Cardiac fibroblast (primary cell): ENCODE measurements at places on chromosomes 1 and 21.

DNA sequence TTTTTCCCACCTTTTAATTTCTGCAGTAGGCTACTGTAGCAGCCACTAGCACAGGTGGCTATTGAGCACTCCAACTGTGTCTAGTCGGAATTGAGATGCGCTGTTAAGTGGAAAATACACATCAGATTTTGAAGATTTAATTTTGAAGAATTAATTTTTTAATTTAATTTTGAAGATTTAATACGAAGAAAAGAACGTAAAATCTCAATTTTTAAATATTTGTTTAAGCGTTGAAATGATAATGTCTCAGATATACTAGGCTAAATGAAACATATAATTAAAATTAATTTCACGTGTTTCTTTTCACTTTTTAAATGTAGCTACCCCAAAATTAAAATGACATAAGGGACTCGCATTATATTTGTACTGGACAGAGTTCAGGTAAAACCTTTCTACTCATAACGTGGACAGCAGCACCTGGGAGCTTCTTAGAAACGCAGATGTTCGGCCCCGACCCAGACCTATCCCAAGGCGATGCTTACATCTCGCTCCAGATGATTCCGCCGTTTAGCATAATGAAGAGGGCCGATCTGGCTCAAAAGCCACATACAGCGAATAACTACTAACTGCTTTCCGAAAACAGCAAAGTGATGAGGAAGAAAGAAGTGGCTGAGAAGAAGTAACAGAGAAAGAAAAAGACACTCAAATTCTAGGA lies 717 bp downstream of the CRYZL1 start:
- peak; percentile 26 for DNase-seq

GRCh38 chr1:186481303-186481888 lies 20.5 kb upstream of the PDC start:
- DNase-seq, result no peak

DNA sequence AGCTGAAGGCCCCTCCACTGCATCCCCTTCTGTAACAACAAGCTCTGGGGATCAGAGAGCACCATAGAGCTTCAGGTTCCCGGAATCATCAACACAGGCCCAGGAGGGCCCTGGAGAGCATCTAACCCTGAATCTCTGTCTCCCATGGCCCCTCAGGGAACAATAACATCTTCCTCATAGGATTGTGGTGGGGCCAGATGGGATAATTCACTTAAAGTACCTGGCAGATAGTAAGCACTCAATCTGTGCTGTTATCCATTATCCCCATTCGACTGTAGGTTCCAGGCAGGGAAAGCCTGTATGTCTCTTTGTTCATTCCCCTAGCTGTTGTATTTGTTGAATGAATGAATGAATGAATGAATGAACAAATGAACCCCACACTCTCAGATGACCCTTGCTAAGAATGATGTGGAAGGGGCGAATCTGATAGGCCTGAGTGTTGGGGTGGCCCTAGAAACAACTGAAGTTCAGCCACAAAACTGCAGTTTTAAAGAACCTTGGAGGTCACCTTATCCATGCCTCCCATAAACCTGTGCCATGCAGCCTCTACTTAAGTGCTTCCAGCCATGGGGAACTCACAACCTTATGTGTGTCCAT lies 14.5 kb downstream of the LAPTM5 start:
- no peak for DNase-seq

- no peak for DNase-seq
Observed at GRCh38 chr1:145949219-145949618, 8.6 kb downstream of the LIX1L start.

DNA sequence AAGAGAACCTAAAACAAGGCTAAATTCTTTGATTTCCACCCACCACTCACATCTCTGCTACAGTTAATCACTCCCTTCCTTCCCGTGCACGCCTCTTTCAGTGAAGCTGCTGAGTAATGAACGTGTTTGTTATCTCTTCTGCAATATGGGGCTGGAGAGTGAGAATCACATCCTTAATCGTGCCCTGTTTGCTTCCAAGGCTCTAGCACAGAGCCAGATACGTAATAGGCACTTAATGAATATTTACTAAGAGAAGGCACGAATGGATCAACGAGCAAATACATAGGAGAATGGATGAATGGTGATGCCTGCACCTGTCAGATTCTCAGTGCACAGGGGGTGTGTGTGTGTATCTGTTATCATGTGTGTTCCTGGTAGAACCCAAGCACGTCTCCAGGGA lies 22.1 kb upstream of the FAM43B start:
- no peak for DNase-seq

DNA sequence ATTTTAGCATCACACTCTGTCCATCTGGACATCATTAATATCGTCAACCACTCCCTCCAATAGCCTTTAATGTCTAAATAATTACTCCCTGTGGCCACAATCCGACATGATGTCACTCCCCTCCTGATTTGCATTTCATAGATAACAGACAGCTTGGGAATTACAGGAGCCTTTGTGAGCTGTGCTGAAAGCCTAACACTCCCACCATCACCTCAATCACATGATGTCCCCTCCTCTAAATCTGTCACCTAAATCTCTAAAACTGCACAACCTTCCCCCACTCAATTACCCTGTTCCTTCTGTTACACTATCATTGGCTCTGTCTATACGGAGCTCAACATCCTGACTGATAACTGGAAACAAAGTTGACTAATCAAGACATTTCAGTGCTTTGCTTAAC lies 14.3 kb downstream of the NHLH2 start:
- no peak for DNase-seq

- no peak for DNase-seq
Observed at GRCh38 chr1:193787061-193787460, 600.6 kb upstream of the B3GALT2 start.

DNA sequence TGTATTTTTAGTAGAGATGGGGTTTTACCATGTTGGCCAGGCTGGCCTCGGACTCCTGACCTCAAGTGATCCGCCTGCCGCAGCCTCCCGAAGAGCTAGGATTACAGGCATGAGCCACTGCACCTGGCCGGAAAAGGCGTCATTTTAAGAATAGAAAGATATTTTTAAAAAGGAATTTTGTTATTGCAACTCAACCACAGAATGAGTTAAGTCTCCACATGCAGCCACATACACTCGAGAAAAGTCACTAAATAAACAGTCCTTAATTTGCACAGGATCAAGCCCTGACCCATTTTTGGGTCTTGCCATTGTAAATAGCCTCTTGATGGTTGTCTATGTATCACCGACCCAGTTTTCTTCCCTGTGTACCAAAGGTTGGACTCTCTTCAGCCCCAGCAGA lies 85.5 kb downstream of the FBXO2 start:
- DNase-seq, result no peak

DNA sequence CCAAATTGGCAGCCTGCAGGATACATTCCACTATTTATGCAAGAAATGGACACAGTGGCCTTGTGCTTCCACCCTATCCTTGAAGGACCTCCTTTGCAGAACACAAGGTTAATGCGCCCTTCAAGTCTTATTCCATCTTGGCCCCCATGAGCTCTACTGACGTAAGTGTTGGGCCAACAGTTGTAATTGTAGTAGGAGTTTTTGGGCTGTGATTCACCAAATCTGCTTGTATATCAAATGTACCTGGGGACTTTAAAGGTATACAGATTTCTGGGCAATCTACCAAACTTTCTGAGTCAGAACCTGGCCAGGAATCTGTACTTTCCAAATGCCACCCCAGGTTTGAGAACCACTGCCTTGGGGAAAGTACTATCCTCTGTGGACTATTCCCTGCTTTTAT lies 100.9 kb upstream of the MARK1 start:
- DNase-seq, result no peak

- DNase-seq, result peak; percentile 26
Observed at GRCh38 chr21:17613242-17613676, 558 bp upstream of the BTG3 start.

GRCh38 chr1:76862447-76862846 lies 4.8 kb upstream of the ST6GALNAC5 start:
- peak; percentile 42 for DNase-seq

GRCh38 chr1:201172999-201173610 lies 17.5 kb upstream of the IGFN1 start:
- DNase-seq, result no peak

GRCh38 chr1:110059133-110059863 lies 11.2 kb downstream of the ALX3 start:
- peak; percentile 35 for DNase-seq

DNA sequence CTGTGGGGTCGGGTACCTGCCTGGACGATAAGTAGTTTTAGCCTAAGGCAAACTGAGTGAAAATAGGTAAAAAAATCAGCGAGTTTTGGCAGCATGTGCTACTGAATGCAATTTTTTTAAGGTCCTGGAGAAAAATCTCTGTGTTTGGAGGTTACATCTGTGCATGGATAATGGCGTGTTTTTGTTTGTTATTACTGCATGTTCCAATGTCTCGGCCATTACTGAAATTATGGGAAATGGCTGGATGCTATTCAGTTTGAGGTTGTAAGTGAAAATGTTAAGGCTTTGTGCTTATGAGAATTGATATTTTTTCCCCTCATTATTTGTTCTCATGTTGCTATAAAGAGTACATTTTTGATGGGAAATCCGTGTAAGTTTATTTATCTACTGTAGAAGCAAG lies 441.7 kb downstream of the PRDM2 start:
- no peak for DNase-seq

DNA sequence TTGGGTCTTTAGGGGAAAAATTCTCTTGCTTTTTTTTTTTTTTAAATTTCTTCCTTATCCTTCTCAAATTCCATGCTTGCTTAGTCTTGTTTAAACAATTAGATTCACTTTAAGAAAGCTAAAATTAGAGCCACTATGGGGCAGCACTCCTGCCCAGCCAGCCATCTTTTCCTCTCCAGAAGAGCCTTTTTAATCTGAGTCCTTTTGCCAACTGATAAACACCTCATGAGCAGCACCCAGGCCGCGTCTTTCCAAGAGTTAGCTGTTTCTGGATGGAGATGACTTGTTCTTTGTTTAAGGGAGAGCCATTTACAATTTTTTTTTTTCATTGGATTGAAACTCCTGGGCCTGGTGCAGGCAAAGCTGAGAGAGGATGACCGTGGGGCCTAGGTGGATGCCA lies 53.3 kb upstream of the TSPAN2 start:
- DNase-seq, result peak; percentile 67

- DNase-seq, result no peak
Observed at GRCh38 chr1:150780510-150780909, 14.9 kb upstream of the CTSS start.

DNA sequence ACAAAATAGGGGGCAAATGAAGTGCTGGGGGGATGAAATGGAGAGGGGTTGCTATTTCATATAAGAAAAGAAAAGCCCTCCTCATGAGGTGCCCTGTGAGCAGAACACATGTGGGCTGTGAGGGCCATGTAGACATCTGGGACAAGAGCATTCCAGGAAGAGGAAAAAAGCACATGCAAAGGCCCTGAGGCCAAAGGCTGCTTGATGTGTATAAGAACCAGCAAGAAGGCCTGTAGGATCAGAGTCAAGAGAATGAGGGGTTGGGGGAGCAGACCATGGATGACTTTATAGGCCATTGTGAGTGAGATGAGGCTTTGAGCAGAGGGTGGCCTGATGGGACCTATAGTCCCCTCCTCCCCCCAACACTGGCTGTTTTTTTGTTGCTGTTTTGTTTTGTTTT lies 7.7 kb upstream of the RAB4A start:
- no peak for DNase-seq

- no peak for DNase-seq
Observed at GRCh38 chr1:211908453-211908852, 77.9 kb upstream of the LPGAT1 start.

DNA sequence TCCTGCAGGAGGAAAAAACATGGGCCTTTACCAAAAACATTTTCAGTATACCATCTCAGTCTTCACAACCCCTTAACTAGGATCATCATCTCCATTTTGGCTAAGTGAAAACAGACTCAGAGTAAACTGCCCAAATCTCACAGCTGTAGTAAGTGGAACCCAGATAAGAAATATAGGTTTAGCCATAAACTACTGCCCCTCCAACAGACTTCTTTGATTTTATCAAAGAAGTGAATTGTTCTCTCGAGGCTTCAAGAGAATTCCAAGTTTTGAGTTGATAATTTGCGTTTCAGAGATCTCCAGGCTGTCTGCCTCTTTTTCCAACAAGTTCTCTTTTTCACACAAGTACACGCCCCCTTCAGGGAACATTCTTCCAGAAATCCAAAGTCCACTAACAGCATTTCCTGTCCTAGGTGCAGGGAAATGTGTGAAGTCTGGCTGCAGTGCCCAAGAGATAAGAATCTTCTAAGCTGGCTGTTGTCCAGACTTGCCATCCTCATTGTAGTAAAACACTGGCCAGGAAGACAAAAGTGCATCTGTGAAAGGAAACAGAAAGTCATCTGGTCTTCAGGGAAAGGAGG lies 30.8 kb downstream of the RNF19B start:
- DNase-seq, result peak; percentile 69

DNA sequence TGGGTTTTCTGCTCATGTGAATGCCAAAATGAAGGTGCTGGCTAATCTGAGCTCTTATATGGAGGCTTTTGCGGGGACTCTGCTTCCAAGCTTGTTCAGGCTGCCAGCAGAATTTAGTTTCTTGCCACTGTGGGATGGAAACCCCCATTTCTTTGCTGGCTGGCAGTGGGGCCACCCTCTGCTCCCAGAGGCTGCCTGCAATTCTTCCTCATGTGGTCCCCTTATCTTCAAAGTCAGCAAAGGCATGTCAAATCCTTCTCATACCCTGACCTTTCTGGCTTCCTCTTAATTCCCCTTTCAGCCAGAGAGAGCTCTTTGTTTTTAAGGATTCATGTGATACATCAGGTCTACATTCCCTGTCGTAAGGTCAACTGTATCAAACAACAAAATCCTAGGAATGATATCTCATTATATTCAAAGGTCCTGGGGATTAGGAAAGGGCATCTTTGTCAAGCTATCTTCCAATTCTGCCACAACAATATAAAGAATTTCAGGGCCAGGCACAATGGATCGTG lies 5.2 kb upstream of the GPR161 start:
- DNase-seq, result no peak

- DNase-seq, result no peak
Observed at GRCh38 chr1:77014073-77014788, 147.0 kb downstream of the ST6GALNAC5 start.
